ENCODE measurements at places on chromosomes 4 and X.

DNA sequence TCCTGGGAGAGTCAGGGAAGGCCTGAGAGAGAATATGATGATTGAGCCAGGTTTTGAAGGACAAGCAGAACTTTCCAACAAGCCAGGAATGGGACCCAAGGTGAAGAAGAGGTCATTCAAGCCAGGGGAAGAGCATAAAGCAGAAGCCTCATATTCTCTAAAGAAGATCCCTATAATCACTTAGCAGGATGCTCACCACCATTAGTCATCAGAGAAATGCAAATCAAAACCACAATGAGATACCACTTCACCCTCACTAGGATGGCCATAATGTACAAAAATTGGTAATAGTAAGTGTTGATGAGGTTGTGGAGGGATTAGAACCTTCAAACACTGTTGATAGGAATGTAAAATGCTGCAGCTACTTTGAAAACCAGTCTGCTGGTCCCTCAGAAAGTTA lies 20.5 kb upstream of the SUPT20HL1 start:
- DNase-seq: no peak

GRCh38 chr4:78578674-78579425 lies 27.3 kb downstream of the ANXA3 start:
- no peak for DNase-seq

GRCh38 chr4:189940178-189941004 lies at the start of gene FRG1:
Gene FRG1, plus strand, starts transcription at chr4:189940872. Its CDS starts 138 bp downstream, at chr4:189941010.
- DNase-seq: peak; percentile 23

GRCh38 chrX:131675596-131676194 lies 131.8 kb downstream of the OR13H1 start:
- no peak for DNase-seq

DNA sequence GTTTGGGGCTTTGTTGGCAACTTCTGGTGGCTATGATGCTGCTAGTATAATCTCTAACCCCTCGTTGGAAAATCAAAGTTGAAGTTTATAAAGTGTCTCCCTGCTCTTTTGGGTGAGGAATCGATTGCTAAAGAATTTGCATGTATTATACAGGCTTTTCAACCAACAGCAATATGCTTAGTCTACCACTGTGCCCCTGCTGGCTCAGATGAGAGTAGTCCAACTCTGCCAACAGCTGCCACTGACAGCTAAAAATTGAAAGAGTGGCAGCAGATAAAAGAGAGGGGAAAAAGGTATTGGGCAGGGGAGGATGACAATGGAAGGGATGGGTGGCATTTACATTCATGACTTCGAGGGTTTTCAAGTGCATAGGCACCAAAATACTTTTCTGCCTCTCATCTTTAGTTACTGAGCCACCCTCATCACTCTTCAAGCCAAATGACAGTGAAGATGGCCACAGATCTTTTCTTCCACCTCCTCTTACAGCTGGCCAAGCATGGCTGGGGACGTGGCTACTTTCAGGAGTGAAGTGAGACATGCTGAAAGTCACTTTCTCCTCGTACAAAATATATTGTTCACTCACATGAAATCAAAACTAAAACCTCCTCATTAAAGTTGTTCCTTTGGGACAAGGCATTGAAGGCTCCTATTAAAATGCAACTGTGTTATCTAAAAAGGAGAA lies 2.7 kb upstream of the GRIA3 start:
- DNase-seq: no peak

GRCh38 chr4:172818901-172819300 lies 349.7 kb upstream of the GALNT7 start:
- no peak for DNase-seq

GRCh38 chrX:150036181-150036580 lies 97.9 kb upstream of the EOLA2 start:
- DNase-seq: no peak

- no peak for DNase-seq
Measured at GRCh38 chr4:17753646-17754045, 27.8 kb downstream of the FAM184B start.

DNA sequence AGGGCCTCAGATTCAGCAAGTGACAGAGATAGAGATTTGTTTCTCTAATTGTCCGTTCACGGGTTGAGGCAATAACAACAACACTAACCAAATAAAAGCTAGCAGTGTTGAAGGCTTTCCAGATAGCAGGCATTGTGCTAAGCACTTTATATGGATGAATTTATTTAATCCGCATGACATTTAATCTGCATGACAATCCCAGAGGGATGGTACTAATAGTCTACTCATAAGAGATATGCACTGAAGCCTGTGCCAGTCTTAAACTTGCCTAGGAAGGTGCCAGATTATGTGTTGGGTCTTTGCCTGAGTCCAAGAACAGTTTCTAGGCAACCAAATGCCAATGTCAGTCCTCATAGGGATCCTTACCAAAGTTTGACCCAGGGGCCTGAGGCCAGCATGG lies 37.7 kb upstream of the FAT1 start:
- no peak for DNase-seq

- DNase-seq: no peak
Measured at GRCh38 chr4:15683143-15683495, 1.5 kb downstream of the FAM200B start.

DNA sequence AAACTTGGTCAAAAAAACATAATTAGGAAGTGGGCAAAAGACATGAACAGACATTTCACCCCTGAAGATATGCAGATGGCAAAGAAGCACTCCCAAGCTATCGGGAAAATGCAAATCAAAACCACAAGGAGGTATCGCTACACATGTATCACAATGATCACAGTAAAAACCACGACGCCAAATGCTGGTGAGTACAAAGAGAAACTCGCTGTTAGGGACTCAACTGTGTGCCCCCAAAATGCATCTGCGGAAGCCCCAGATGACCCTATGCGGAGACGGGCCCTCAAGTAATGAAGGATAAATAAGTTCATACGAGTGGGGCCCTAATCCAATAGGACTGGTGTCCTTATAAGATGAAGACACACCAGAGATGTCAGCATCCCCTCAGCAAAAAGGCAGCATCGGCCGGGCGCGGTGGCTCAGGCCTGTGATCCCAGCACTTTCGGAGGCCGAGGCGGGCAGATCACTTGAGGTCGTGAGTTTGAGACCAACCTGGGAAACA lies 10.2 kb downstream of the GAK start:
- DNase-seq: no peak

DNA sequence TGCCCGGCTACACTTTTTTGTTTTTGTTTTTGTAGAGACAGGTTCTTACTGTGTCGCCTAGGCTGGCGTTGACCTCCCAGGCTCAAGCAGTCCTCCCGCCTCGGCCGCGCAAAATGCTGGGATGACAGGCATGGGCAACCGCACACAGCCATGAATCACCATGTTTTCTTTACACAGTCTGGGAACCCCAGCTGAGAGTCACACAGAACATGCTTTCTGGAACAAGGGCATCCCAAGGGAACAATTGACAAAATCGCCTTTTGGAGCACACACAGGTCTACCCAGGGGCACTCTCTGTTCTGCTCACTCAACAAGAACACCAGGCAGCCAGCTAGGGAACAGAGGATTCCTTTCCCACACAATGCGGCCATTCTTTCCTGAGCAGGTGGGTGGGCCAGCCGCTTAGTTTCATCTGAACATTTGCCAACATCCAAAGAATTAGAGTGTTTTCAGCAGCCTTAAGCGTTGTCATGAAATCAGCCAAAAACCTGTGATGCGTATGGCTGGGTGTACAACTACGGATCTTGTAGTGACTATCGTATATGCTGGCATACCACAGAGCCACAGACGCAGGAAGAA lies 15.7 kb downstream of the PRKX start:
- DNase-seq: no peak

GRCh38 chr4:139568206-139568955 lies 12.4 kb upstream of the SETD7 start:
- no peak for DNase-seq
